ENCODE measurements at places on chromosomes 11 and 22.

DNA sequence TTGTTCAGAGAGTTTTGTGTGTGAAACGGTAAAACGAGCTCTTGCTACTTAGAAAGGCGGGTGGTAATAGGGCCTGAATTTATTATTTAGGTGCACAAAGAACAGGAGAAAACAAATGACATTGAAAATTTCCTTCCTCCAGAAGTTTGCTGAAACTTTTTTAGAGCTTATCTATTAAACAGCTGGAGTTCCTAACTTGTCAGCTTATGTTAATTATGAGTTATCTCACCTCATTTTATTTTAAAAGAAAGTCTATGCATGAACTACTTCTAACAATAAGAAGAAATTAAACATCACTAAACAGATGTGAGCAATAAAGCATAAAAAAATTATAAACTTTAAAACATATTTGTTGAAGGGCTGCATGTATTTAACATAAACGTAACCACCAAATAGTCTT lies 373.9 kb upstream of the ANO3 start:
- DNase-seq = no peak

- DNase-seq = no peak
Observed at GRCh38 chr11:11396301-11397035, 43.4 kb upstream of the CSNK2A3 start.

GRCh38 chr11:2270322-2271076 lies at the start of gene ASCL2:
Gene ASCL2 (minus strand): TSS chr11:2270588. CDS start chr11:2270332, 256 bp downstream.
- DNase-seq = no peak

- no peak for DNase-seq
Observed at GRCh38 chr11:115363921-115364320, 140.3 kb downstream of the CADM1 start.

GRCh38 chr11:35144806-35145205 lies 5.8 kb downstream of the CD44 start:
- DNase-seq = no peak

DNA sequence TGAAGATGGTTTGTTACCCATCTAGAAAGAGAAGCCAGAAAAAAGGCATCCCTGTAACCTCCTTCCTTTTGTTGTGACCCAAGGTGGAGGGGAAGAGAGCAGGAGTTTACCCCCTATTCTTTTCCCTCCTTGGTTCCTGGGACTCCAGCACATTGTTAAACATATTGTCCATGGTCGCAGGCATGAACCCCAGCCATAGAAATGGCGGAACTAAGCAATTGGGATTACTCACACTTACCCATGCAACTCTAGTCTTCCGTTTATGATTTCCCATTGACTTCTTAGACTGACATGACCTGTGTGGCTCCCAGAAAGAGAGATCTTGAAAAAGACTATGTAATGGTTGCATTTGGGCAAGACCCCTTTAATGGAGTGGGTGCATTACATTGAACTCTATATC lies 45.4 kb downstream of the OR4C46 start:
- DNase-seq = no peak

- no peak for DNase-seq
Observed at GRCh38 chr22:27632451-27633295, 168.9 kb downstream of the MN1 start.

- no peak for DNase-seq
Observed at GRCh38 chr11:32231909-32232493, 141.1 kb downstream of the RCN1 start.

- DNase-seq = no peak
Observed at GRCh38 chr22:36613958-36614357, 85.0 kb upstream of the EIF3D start.

- no peak for DNase-seq
Observed at GRCh38 chr11:34203377-34203871, 98.0 kb downstream of the NAT10 start.

- no peak for DNase-seq
Observed at GRCh38 chr11:95241681-95242081, 10.7 kb upstream of the SESN3 start.

- DNase-seq = no peak
Observed at GRCh38 chr11:26878959-26879581, 114.8 kb upstream of the FIBIN start.

DNA sequence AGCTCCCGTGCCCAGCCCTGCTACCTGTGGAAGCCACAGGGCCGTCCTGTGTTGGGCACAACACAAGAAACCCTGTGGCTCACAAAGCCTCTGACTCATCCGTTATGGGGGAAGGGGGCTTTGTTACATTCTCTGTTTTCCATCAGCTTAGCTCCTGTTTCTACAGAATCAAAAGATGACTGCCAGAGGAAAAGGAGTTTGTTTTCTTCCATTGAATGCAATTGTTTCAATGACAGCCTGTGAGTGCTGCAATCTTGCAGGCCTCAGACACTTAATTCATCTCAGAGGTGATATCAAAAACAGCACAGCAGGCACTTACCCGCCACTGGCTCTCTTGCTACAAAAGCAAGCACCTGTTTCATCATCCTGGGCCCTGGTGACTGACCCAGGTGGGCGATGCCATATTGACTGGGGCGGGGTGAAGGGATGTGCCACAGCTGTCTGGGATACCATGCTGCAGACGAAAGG lies 194.3 kb downstream of the OPCML start:
- DNase-seq = no peak

GRCh38 chr11:78698612-78699011 lies 123.9 kb upstream of the NARS2 start:
- DNase-seq = no peak

DNA sequence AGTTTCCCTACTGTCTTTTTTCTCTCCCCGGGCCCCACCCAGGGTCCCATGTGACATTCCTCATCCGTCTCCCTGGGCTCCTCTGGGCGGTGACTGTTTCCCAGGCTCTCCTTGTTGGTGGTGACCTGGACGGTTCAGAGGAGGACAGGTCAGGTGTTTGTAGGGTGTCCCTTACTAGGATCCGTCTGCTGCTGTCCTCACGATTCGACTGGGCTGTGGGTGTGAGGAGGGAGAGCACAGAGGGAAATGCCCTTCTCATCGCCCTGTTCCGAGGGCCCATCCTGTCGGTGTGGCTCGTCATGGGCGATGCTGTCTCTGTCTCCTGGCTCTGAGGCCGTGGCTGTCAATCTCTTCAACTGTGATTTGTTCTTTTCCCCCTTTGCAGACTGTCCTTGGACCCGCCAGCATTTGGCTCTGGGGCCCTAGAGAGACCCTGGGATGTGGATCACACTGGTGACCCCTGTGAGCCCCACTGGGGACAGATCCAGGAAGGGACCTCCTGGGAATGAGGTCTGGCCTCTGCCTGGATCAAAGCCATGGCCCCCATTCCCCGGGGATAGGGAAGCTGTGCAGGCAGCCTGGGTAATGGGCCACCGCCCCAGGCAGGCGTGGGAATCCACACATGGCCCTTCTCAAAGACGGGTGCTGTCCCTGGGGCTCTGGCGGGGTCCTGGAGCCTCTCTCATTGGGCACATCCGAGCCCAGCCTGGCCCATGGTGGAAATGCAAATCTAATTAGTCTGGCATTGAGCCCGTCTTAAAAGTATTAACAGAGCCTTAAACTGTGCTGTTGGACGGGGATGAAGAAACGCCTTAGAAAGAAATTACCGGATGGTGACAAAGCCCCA lies 46.8 kb upstream of the KCNQ1OT1 start:
- DNase-seq = no peak

DNA sequence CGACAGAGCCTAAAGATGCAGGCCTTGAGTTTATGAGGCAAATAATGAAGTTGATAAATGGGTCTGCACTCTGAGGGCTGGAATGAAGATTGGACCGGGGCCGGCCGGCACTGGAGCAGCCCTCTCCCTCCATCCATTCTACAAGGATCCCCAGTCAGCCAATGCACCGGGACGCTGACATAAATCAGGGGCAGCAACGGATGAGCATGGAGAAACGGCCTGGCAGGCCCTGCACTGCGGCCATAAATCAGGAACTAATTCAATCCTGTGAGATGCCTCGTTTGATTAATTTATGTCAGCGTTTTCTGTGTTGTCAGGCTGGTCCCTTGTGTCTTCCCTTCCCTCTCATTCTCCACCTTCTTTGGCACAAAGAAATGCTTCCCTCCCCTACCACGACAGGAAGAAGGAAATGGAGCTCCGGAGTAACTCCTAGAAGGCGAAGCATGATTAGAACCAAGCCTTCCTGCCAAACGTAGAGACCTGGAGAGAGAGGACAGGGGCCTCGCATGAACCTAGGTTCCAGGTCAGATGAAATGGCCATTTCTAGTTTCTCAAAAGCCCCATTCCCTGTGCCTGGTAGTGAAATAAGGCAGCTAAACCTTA lies 358.4 kb downstream of the OPCML start:
- DNase-seq = no peak

GRCh38 chr11:20360650-20361049 lies 2.9 kb upstream of the HTATIP2 start:
- no peak for DNase-seq

DNA sequence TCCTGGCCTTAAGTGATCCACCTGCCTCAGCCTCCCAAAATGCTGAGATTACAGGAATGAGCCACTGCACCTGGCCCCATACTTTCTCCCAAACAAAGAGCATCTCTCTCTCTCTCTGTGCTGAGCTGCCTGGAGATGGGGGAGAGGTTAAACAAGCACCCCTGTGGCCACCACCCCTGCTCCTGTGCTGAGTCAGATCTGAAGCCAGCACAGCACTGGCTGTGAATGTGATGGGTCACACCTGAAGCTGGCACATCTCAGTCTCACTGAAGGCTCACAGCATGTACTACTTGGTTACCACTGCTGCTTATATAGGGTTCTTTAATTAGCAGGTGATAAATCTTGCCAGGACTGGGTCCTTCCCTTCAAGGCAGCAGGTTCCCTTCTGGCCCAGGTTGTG lies 10.8 kb upstream of the WEE1 start:
- DNase-seq = no peak

- no peak for DNase-seq
Observed at GRCh38 chr11:75535071-75535470, 9.3 kb upstream of the GDPD5 start.

DNA sequence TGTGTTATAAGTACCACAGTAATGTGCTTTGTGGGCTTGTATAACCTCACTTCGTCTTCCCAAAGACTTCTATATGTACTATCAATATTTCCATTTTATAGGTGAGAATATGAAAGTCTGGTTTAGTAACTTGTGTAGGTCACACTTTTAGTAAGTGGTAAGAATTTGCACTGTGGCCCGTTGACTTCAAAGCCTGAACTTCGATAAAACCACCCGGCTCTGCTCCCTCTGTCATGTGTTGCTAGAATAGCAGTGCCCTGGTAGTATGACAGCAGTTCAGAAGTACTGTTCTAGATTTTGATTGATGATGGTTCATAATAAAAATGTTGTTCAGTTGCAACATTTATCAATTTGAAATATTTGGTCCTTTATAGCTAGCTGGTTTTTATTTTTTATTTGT lies 110.2 kb upstream of the SORL1-AS1 start:
- DNase-seq = no peak

Data from activated T-cell treated with anti-CD3 and anti-CD28 coated beads for 4 hours (primary cell).